Substantia nigra (tissue), 51 donors: ENCODE measurements at places on chromosomes 7 and 10.

DNA sequence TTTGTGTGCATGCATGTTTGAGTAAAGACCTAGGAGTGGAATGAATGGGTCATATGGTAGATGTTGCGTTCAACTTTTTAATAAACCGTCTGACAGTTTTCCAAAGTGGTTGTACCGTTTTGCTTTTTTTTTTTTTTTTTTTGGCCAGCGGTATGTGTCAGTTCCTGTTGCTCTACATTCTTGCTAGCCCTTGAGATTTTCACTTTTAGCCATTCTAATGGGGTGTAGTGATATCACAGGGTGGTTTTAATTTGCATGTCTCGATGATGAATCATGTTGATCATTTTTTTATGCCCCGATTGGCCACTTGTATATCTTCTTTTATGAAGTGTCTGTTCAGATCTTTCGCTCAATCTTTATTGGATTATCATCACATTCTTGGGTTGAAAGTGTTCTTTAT lies 320.7 kb downstream of the CAMK1D start:
- DNase-seq = no peak

DNA sequence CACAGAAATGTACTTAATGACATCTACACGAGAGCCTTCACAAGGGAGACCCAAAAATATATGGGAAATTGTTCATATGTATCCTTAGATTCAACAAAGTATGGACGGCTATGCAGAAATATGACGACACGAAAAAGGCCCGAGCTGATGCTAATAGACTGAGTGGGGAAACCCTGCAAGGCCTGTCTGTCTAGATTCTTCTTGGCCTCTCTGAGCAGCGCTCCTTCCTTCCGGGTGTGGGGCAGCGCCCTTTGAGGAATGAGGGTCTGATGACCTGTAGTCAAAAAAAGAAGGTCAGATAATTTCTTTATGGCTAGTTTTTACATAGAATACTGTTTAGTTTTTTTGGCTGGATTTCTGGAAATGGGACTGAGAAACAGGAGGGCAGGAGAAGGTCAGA lies 192.8 kb upstream of the AKR1E2 start:
- no peak for DNase-seq

GRCh38 chr7:20021831-20022230 lies 195.4 kb downstream of the MACC1 start:
- DNase-seq = no peak

GRCh38 chr10:58992830-58993460 lies 183.5 kb upstream of the PHYHIPL start:
- DNase-seq = no peak

- DNase-seq = no peak
Observed at GRCh38 chr7:90701771-90702170, 105.7 kb downstream of the CDK14 start.

DNA sequence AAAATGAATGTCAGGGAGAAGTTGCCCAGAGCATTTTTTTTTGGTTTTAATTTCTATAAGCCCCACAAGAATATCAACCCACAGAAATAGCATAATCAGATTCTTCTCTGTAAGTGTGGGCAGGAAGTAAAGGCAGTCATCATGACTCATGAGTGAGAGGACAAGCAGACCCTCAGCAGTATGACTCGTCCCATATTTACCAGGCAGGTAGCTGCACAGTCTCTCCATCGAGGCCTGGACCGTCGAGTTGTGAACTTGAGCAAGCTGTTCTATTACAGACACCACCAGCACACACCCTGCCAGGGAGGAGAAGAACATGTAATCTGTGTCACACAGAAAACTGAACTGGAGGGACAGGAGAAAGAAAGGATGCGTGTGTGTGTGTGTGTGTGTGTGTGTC lies 37.8 kb downstream of the AOAH start:
- DNase-seq = no peak

DNA sequence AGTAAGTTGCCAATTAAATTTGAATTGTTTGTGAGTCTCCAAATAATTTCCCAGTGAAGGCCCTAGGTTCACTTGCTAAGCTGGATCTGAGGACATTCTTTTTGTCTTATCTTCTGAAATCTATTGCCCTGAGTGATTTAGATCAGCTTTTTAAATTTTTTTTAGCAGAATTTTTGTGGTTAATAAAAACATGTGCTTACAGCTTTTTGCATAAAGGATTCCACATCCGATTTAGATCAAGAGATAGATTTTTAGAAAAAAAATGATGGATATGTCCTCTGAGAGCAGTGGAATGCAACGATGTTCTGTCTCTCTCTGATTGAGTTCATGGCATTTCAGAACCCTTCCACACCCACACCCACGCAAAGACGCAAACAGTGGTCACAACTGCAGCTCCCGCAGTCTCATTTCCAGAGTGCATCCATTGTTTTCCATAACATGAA lies 358.8 kb downstream of the SUGCT start:
- DNase-seq = no peak

DNA sequence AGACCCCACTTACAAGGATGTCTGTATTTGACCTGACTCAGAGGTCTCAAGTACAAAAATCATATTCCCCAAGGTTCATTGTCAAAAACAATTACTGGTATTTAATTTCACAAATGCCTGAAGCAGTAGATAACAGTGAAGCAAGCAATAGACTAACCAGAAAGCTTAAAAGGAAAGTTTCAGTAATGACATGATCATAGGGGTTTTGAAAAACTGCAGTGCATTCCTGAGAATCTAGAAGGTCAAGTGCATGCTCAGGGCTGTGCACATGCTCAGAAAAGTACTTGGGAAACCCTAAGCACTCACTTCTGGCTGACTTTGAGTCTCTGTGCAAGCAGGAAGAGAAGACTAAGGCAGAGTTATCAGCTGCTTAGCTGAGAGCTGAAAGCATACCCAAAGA lies 27.1 kb downstream of the RASGEF1A start:
- no peak for DNase-seq

DNA sequence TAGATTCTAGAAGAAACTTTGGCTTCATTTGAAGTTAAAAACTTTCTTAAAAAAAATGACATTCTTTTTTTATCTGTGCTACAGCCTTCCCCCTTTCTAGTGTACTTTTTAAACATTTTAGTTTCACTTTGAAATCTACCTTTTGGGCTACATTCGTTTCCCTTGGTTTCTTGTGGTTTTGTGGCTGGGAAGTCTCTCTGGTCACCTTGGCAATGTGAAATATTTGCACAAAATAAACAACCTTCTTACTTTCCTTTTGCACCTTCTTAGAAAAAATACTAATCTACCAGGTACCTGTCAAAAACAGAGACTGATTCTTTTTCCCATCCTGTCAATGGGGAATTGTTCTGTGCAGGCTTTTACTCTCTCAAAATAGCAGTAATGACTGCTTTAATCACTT lies 350.2 kb downstream of the GATA3 start:
- DNase-seq = no peak

GRCh38 chr10:77320971-77321471 lies 316.6 kb downstream of the KCNMA1 start:
- no peak for DNase-seq

- DNase-seq = peak; percentile 64
Observed at GRCh38 chr10:12348870-12349628, at the start of gene CAMK1D. TSS of gene CAMK1D (plus strand) at chr10:12349547.

- DNase-seq = no peak
Observed at GRCh38 chr7:155778349-155778748, 33.9 kb downstream of the SHH start.

DNA sequence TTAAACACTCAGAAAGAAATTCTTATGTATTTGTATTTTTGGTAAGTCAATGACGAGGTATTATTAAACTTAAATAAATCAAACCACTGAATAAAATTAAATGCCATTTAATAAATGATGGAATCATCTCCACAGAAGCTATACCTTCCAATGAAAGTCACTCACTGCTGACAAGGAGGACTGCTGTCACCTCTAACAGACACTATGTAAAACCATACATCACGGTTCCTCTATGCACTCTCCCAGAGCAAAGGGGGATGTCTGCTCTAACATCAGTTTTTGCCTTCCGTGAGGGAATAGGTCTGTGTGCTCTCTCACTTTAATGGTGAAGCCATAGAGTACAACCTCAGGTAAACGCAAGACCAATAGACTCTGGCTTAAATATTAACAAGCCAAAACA lies 99.7 kb upstream of the DDC start:
- no peak for DNase-seq

GRCh38 chr10:61757525-61758397 lies 95.0 kb downstream of the CABCOCO1 start:
- no peak for DNase-seq

DNA sequence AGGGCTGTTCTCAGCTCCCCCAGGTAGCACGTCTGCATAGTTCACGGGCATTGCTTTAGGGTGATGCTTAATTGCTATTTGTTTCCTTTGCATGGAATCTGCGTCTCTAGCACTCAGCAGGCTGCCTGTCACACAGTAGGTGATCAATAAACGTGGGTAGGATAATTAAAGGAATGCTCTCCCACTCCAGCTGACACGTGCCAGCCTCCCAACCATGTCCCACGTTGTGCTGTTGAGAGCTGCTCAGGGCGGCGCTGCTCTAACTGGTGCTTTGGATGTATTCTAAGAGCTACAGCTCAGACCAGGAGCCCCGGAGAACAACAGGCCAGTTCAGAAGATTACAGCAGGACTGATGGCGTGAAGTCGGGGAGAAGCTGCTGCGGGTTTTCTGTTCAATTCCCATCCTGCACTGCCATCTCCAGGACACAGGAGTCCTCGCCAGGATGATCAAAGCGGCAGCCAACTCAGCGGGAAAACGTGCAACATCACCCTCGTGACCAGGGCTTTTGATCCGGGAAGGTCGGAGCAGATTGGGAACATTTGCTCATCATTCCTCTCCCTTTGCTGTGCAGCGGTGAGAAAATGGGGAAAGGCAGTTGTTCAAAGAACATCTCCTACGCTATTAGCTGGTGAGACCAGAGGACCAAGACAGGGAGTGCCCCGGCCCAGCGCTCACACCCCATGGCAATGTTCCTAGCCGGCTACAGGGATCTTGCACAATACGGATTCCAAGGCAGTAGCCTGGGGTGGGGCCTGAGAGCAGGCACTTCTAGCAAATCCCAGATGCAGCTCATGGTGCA lies 50.5 kb upstream of the FOXK1 start:
- no peak for DNase-seq

GRCh38 chr10:69829775-69830174 lies 28.1 kb downstream of the COL13A1 start:
- no peak for DNase-seq

- DNase-seq = no peak
Observed at GRCh38 chr10:642186-642890, 47.1 kb downstream of the DIP2C start.

GRCh38 chr10:42940487-42941294 lies 136.2 kb upstream of the RET start:
- no peak for DNase-seq

GRCh38 chr10:88500656-88501055 lies 82.5 kb downstream of the RNLS start:
- no peak for DNase-seq

GRCh38 chr10:12357525-12358151 lies 8.3 kb downstream of the CAMK1D start:
- DNase-seq = no peak

DNA sequence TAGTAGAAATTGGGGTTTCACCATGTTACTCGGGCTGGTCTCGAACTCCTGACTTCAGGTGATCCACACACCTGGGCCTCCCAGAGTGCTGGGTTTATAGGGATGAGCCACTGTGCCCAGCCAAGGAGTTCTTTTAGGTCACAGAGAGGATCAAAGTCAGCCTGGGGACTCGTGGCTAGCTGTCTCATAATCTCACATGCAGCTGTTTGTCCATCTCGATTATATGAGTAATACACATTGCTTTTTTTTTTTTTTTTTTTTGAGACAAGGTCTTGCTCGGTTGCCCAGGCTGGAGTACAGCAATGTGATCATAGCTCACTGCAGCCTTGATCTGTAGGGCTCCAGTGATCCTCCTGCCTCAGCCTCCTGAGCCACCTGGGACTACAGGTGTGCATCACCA lies 2.2 kb downstream of the IFT22 start:
- no peak for DNase-seq

DNA sequence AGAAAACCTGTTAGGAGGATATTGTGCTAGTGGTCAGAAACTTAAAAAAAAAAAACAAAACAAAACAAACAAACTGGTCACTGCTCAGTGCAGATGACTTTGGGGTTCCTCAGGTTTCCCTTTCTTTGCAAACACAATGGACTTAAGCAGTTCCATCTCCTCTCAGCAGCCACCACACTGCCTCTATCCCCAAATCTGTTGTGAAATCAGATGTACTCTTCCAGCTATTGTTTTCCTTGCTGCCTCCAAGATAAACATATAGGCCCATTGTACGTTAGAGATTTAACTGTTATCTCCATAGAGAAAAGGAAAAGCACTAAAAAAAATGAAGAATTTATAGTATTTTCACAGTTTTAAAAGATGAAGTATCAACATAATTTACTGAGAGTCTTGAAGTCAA lies 147.1 kb downstream of the MPP7 start:
- DNase-seq = no peak

DNA sequence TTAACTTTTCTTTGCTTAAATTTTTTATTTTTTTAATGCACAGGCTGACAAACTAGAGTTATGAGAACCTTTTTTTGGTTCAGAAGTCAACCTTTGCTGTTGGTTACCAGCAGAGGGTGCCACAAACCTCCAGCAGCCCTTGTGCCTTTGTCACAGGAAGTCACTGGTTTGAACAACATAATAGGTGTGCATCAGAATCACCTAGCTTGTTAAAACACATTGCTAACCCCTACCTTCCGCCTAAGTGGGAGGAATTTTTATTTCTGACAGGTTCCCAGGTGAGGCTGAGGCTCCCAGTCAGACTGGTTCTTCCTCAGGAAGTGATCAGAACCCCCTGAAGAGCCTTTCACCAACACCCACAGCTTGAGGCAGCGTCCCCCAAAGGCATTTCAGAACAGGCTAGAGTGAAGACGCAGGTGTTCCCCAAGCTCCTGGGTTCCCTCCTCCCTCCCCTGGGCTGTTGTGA lies 22.6 kb upstream of the VDAC2 start:
- no peak for DNase-seq

DNA sequence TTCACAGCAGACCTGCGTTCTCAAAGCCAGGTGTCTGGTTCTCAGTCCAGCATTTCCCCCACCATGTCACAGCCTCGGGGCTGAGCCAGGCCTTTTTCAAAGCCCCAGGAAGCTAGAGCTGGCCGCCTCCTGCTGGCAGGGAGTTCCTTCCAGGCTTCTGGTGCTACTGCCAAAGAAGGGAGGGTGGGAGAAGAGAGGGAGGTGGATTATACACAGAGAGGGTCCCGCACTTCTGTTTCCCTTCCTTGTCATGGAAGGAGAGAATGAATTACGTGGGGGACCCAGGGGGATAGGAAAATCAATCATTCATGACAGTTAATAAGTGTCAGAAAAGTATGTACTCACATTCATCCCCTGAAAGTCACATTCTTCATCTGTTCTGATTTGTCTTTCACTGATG lies 600 bp upstream of the LGI1 start:
- DNase-seq = no peak

DNA sequence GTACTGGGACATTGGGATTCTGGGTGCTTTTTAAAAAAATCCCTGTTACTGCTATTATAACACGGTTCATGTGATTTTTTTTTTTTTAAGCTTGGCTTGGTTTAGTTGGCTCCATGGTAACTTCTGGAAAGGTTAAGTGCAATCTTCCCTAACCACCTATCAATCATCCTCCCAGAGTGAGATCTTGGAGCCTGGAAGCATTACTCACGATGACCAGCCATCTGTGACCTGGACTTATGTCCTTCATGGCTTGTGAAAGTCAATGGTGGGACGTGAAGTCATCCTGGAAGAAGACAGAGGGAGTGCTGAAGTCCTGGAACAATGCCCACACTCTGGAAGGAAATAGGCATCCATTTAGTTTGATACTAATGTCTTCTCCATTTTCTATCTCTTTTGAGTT lies 135.5 kb upstream of the FRMD4A start:
- no peak for DNase-seq
